ENCODE measurements at places on chromosomes 3 and 15.
A peak's percentile ranks its signal among the peaks of the same experiment; 100 is the strongest.

- peak; percentile 93 for DNase-seq
Measured at GRCh38 chr15:40593588-40594428, at the start of gene KNL1. TSS of gene KNL1 (plus strand) at chr15:40594249. CDS start at chr15:40602932, 8,683 bp downstream.

DNA sequence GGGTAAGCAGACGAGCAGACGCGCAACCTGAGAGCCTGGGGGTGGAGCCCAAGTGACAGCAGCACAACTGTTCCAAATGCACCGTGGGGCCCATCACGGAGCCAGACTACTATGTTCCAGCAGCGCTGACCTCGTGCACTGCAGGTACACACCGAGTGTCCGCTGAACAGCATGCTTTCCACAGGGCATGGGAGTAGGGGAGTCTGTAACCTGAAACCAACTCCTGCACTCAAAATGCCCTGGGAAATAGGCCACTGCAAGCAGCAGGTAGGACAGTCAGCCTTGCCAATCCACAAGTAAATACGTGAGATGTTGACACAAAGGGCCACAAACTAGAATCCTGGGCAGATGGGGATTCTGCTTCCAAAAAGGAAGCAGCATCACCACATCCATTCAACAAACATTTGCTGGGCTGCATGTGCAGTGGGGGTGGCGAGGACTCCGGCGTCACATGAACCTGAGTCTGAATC lies 73.9 kb downstream of the TBC1D2B start:
- DNase-seq, result no peak

DNA sequence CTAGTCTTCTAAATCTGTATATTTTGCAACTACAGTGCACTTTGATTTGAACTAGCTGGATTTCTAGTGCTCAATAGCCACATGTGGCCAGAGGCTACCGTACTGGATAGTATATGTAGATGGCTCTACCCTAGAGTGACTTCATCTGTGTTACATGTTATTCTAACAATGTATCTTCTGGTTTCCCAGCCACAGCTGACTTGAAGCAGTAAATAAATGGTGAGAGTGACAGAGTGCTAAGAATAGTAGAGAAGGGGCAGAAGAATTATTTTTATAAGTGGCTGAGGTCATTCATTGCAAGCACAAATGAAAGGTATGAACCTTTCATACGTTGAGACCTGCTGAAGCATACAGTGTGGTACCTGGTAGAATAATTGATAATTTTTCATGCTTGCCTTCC lies 30.9 kb downstream of the KAT2B start:
- no peak for DNase-seq

GRCh38 chr15:95591886-95592285 lies 738.6 kb upstream of the NR2F2 start:
- no peak for DNase-seq

DNA sequence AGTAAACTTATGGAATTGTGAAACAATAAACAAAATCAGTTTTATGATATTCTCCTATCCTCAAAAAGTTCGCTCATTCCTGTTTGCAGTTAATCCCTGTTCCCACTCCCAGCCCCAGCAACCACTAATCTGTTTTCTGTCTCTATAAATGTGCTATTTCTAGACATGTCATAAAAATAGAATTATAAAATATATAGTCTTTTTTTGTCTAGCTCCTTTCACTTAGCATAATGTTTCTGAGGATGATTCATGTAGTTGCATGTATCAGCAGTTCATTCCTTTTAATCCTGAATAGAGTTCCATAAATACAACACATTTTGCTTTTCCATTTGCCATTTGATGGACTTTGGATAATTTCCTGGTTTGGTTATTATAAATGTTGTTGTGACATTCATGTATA lies 140.0 kb downstream of the KCNAB1 start:
- no peak for DNase-seq

GRCh38 chr3:120172070-120172469 lies 77.8 kb upstream of the GSK3B start:
- no peak for DNase-seq

DNA sequence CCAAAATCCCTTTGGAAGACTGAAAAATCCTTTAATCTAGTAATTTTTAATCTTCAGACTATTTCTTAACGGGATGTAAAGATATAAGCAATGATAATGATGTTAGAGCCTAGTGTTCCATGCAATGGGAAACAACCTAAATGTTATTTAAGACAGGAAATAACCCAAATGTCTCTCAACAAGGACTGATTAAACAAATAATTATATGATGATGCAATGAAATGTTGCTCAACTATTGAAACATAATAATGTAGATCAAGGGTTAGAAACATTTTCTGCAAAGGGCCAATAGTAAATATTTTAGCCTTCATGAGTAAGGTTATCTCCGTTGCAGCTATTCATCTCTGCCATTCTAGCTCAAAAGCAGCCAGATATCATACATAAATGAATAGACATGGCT lies 275.4 kb downstream of the NEK10 start:
- no peak for DNase-seq

- no peak for DNase-seq
Measured at GRCh38 chr15:82020625-82021394, 25.0 kb downstream of the MEX3B start.

DNA sequence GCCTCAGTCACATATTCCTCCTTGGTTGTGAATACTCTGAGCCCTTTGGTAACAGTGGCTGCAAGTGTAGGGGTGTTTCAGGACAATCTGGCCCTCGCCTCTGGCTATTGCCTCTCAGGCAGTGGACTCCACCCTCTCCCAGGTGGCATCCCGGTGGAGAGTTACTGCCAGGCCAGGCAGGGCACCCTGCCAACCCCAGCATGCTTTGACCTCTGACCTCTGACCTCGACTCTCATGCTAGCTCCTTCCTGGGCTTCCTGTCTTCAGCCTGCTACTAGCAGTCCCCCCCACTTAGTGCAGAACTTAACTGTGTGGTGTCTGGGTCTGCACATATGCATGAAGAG lies 5.5 kb downstream of the TM6SF1 start:
- DNase-seq, result no peak

Measured in germinal center (tissue), 1 donor.